ENCODE measurements at places on chromosomes 7 and 10.

- no peak for DNase-seq
These were observed 403.7 kb downstream of the RPS24 start for GRCh38 chr10:78437407-78437768.

- no peak for DNase-seq
These were observed 96.4 kb downstream of the ARHGAP12 start for GRCh38 chr10:31832261-31832660.

- DNase-seq = no peak
These were observed 146.7 kb upstream of the PFKP start for GRCh38 chr10:2920637-2921036.

- DNase-seq = no peak
These were observed 194.0 kb upstream of the PLPP4 start for GRCh38 chr10:120262857-120263547.

DNA sequence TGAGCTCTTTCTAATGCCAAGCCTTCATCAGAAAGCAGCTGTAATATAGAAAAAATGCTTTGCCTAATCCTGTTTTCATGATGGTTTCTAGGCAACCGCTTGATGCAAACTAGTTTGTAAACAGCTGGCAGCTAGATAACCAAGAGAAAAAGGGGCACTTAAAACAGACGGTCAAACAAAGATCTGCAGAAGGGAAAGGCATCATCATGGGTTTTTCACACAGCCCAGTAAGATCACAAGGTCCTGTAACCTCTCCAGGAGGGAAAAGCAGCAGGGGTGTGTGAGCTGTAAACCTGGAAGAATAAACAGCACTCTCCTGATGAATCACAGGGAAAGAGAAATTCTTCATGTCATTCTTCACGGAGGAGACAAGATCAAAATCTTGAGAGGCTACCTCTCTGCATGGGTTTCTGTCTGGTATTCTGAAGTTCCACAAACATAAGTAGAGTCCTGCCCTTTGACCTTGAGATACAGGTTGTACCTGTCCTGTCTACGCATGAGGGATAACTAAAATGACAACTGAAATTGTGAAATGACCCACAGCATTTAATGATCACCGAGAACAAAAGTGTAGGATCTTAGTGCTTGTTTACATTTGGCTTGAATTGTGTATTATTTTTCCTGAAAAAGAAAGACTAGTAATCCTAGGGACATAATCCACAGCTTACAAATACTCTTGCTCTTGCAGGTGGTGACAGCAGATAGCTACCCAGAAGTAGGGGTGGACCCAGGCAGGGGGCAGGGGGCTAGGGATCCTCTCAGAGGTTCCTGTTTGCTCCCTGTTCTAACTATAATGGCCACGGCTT lies 48.0 kb downstream of the CREB3L2 start:
- DNase-seq = no peak

DNA sequence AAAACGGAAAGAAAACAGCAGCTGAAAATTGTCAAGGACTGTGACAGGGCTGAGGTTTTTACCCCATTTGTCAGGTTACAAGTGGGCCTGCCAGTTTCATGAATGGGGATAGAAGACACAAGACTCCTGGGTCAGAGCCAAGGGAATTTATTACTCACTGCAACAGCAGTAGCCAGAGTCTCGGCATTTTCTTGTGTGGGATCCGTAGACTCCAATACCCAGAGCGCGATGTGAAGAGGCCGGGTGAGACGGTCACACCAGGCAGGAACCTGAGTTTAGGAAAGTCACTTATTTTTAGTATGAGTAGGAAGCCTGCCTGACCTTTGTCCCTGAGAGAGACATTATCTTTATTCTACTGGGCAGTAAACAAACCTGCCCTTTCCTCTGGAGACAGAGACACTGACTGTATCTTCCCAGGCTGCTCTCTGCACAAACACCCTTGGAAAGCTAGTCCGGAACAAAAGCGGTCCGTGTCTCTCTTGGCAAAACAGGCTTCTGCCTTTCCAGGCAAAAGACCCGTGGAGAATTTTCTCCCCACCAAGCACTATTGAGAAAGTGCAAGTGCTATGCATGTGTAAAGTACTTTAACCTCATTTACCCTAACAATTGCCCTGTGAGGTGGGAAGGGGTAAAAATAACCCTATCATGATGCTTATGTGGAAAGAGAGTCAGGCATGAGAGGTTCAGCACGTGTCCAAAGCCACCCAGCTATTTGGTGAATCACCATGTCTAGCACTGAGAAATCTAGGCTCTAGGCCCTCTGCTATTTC lies 58.4 kb downstream of the JCAD start:
- DNase-seq = no peak

GRCh38 chr7:42935861-42936260 lies 3.7 kb downstream of the MRPL32 start:
- no peak for DNase-seq

DNA sequence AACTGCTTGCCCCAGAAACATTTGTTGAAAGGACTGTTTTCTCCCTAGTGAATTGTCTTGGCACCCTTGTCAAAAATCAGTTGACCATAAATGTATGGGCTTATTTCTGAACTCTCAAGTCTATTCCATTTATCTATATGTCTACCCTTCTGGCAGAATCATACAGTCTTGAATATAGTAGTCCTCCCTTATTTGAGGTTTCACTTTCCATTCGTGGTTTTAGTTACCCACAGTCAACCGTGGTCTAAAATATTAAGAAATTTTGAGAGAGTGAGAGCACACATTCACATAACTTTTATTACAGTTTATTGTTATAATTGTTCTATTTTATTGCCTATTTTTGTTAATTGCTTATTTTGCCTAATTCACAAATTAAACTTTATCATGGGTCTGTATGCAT lies 17.4 kb upstream of the CEP41 start:
- peak; percentile 20 for DNase-seq

- no peak for DNase-seq
These were observed 95.8 kb downstream of the CLEC2L start for GRCh38 chr7:139619367-139619657.
